Activated gamma-delta T cell (primary cell): ENCODE measurements at places on chromosomes 16 and 17.

DNA sequence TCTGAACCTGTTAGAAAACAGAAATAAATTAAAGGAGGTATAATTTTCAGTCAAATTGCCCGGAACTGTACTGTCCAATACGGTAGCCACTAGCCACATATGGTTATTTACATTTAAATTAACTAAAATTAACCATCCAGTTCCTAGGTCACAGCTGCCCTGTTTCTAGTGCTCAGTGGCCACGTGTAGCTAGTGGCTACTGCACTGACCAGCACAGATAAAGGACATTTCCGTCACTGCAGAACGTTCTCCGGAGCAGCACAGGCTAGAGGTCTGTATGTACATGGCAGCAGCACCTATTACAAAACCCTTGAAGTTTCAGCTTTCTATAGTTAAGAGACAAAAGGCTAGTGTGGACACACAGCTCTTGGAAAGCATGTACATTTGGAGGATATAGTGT is 33.7 kb downstream of the CPSF4L start:
- DNase-seq, result no peak

DNA sequence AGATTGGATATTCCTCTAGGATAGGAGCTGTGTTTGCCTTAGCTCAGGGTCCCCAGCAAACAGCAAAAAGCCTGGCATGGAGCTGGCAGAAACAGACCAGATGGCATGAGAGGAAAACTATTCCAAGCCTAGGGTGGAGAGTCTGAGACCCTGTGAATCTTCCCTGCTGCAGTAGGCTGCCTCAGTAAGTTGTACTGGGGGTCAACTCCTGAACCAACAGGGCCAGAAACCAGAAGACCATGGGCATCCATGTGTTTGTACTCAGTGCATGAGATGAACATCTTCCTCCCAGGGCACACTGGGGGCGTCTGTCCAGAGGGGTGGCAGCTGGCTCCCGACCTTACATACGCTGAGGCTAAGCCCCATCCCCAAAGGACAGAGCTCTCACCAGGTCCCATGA is 214.4 kb downstream of the C16orf78 start:
- no peak for DNase-seq

- no peak for DNase-seq
Observed at GRCh38 chr17:15516150-15516549, 47.1 kb downstream of the TVP23C start.

- DNase-seq, result no peak
Observed at GRCh38 chr17:909642-910323, 69.8 kb downstream of the NXN start.

DNA sequence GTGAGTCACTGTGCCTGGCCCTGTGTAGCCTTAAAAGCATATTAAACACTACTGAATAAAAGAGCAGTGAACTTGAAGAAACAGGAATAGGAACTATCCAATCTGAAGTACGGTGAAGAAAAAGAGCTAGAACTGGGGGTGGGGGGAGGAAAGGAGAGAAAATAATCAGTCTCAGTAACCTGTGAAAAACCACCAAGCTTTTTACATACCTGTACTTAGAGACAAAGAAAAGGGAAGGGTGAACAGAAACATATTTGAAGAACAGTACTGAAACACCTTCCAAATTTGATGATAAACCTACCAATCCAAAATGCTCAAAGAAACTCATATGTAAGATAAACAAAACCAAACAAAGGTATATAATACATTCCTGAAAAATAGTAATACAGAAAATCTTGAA is 77.5 kb downstream of the USP32 start:
- no peak for DNase-seq

DNA sequence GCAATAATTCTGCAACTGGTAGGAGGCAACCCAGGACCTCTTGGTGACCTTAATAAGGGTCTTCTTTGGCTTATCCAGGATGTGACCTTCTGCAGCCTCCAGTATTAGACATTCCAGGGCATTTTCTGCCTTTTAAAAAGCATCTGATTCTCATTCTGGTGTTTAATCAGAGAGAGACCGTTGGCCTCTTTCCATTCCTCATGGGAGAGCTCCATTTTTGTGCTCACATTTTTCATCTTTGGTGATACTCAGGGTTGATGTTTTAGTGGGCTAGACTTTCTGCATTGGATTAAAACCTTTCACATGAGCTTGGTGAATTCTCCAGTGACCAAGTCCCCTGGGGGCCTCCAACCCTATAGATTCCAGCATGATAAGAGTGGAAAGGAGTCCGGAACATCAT is 150.2 kb upstream of the CACNG5 start:
- no peak for DNase-seq

- DNase-seq, result no peak
Observed at GRCh38 chr17:13546851-13547250, 54.9 kb downstream of the HS3ST3A1 start.

GRCh38 chr16:53991754-53992378 is 287.9 kb downstream of the FTO start:
- DNase-seq, result no peak
